Stimulated activated memory B cell treated with anti-CD40 and anti-IgM and Interleukin-4, amounts not matched to agents 10 μg/mL and 1 μg/mL and 100 μg/mL, for 72 hours (primary cell): ENCODE measurements at places on chromosomes 1 and 21.

DNA sequence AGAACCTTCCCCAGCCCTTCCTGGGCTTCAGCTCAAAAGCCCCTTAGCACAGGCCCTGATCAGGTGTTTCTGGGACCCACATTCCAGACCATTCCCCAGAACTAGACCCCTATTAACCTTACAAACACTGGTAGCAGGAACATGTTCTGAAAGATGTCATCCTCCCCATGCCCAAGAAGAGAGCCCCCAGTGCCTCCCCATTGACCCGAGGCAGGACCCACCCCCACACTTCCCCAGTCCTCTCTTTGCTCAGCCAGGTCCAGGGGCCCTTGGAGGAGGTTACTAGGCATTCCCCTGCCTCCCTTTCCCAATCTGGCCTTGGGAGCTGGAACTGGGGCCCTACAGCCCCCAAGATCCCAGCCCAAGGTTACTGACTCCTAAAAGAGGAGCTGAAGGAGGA, 38.9 kb upstream of the HMGB4 start:
- no peak for ATAC-seq

- peak; percentile 36 for ATAC-seq
These were observed 13.8 kb upstream of the FCGR2A start for GRCh38 chr1:161491472-161491871.

- no peak for ATAC-seq
These were observed 234.3 kb downstream of the CAMTA1 start for GRCh38 chr1:7019510-7019909.

DNA sequence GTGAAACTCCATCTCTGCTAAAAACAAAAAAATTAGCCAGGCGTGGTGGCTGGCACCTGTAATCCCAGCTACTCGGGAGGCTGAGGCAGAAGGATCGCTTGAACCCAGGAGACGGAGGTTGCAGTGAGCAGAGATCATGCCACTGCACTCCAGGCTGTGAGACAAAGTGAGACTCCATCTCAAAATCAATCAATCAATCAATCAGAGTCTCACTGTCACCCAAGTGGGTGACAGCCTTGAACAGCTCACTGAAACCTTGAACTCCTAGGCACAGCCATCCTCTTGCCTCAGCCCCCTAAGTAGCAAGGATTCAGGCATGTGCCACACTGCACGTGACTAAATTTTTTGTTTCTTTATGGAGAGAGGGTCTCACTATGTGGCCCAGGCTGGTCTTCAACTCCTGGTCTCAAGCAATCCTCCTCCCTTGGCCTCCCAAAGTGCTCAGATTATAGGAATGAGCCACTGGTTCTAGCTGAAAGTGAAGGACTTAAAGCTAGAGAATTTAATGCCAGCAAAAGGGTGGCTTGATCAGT, 44.4 kb downstream of the GNB1 start:
- no peak for ATAC-seq

GRCh38 chr1:114008993-114009392, 29.7 kb downstream of the OLFML3 start:
- no peak for ATAC-seq

DNA sequence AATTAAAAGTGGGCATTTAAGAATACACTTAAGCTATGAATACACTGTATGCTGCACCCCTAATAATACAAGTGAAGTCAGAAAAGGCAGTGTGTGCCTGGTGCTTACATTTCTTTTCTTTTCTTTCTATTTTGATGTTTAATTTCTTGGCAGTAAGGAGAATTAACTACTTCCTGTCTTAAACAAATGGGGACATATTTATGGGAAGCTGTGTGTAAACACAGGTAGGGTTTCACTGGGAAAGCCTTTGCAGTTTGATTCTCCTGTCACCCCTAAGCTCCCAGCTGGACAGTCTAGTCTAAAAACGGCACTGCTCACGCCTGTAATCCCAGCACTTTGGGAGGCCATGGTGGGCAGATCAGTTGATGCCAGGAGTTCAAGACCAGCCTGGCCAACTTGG, 146.0 kb downstream of the MIS18A start:
- ATAC-seq: no peak
